Activated CD8-positive, alpha-beta T cell treated with anti-CD3 and anti-CD28 coated beads, Interleukin-2, amount 10 ng/mL, durations not matched to agents 7 days and 5 days (primary cell): ENCODE measurements at places on chromosomes 3 and 15. TPM values are rescaled to one million over a fixed set of nuclear protein-coding genes. Genes with fewer than 3 reads are reported as not detected.

GRCh38 chr3:131526801-131527347 is 24.1 kb upstream of the MRPL3 start:
- no peak for DNase-seq

DNA sequence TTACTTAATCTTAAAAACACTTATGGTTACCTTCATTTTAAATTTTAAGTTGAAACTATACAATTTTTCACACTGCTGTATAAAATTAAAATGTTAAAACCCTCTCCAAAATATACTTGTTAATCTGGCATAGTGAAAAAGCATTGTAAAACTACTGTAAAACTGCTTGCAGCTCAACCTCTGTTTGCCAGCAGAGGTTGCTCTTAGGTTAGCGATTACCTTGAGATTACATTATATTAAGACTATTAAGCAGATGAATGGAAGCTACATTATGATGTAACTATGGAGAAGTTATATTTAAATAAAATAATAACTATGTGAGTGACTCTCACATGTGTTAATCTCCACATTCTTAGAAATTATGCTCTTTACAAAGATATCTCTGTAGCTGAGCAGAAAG is 143.6 kb upstream of the SLITRK3 start:
- no peak for DNase-seq

- no peak for DNase-seq
These were observed 16.9 kb upstream of the CLDN1 start for GRCh38 chr3:190339130-190339529.

Gene ABHD14A
- total RNA-seq = 11.7 TPM

DNA sequence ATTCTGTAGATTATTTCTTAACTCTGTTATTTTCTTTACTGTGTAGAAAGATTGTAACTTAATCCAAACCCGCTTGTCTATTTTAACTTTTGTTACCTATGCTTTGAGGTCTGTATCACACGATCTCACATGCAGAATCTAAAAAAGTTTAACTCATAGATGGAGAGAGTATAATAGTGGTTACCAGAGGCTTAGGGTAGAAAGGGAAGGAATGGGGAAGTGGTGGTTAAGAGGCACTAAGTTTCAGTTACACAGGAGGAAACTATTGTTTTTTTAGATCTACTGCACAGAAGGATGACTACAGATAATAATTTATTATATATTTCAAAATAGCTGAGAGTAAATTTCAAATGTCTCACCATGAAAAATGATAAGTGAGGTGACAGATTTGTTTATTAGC is 515.2 kb downstream of the RSL24D1 start:
- no peak for DNase-seq
